ENCODE measurements at places on chromosomes 11 and 22.

DNA sequence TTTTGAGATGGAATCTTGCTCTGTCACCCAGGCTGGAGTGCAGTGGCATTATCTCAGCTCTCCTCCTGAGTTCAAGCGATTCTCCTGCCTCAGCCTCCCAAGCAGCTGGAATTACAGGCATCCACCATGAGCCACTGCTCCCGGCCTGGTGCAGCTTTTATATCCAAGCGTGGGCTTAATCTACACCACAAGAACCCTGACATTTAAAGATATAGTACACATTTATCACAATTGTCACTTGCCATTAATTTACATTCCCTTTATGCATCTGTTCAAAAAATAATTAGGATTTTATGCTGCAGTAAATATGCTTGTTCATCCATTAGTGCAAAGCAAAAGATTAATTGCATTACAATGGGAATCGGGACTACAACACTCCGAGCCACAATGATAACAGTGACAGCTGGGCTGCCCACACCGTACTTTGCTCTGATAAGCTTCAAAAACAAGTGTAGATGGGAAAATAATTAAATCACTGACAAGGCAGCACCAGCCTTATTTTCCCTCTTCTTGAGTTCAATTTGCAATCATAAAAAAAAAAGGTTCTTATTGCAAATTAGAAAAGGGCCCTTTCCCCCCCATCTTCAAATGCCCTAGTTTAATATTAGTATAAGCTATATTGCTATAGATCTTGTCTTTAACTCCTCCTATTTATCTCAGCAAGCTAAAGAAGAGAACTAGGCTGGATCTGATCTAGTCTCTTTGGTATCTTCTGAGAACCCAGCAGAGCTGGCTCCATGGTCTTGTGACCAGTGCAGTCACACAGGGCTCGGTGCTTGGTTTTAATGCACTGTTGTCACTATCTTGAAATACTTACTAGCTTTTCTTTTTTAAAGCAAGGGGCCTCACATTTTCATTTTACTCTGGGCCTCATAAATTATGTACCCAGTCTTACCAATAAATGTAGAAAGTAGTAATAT is 206.2 kb upstream of the LRRC4C start:
- DNase-seq = no peak

DNA sequence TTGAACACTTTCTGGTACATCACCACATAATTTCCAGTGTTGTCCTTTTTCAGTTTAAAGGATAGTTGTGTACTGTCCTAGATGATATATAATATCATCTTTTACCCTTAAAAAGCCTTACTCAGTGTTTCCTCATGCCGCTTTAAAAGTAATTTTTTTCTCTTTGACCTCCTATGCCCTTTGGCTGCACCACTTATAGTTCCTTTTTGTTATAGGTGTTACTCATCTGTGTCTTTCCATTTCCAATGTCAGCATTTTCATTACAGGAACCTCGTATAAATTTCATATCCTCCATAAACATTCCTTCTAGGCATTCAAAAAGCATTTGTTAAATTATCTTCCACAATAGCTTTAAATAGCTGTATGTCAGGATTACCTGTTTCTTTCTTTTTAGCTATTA is 40.8 kb downstream of the USP47 start:
- DNase-seq = no peak

GRCh38 chr11:120293038-120293800 is 31.9 kb upstream of the TLCD5 start:
- DNase-seq = no peak

- DNase-seq = no peak
Observed at GRCh38 chr22:38320605-38321402, 3.6 kb upstream of the CSNK1E start.

GRCh38 chr11:33924341-33924740 is 32.5 kb upstream of the LMO2 start:
- DNase-seq = no peak

DNA sequence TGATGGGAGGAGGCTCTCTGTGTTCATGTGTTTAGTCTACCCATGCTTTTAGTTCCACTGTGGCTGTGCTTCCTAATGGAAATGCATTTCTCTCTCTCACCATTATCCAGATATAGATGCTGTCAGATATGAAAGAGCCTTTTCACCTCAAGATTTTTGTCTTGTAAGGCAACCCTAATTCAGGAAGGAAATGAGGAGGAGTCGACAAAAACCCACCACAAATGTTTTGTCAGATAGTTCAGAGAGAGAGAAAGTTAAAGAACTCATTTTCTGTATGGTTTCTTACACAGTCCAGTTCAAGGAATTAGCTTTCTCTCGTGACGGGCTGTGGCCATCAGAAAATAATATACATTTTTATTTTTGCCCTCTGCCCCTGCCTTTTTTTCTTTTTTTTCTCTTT is 82.5 kb downstream of the ARL14EP start:
- DNase-seq = no peak

GRCh38 chr22:18087350-18087855 is 9.6 kb downstream of the PEX26 start:
- DNase-seq = no peak

DNA sequence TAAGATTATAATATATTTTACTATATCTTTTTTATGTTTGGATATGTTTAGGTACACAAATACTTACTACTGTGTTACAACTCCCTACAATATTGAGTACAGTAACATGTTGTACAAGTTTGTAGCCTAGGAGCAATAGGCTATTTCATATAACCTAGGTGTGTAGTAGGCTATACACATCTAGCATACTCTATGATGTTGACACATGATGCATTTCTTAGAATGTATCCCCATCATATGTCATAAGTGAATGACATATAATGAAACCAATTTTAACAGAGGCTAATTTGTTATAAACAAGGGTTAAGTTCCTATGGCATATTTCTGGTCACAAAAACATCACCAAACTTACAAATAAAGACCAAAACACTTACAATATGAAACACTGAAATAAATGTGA is 86.5 kb upstream of the RRM1 start:
- DNase-seq = no peak
